ENCODE measurements at places on chromosomes 1 and 21. TPM values are rescaled to one million over a fixed set of nuclear protein-coding genes. Genes with fewer than 3 reads are reported as not detected.

- no peak overlapping the region for H3K4me3 ChIP-seq
- no peaks in the 10 kb centered on the region for H3K36me3 ChIP-seq
- H3K27me3 ChIP-seq, result peaks cover 32% of the 10 kb centered on the region
- H3K4me1 ChIP-seq, result no peaks in the 10 kb centered on the region
- DNase-seq, result no peak
- H3K27ac ChIP-seq, result no peak overlapping the region
Measured at GRCh38 chr1:96464066-96464465, 257.5 kb upstream of the PTBP2 start.

DNA sequence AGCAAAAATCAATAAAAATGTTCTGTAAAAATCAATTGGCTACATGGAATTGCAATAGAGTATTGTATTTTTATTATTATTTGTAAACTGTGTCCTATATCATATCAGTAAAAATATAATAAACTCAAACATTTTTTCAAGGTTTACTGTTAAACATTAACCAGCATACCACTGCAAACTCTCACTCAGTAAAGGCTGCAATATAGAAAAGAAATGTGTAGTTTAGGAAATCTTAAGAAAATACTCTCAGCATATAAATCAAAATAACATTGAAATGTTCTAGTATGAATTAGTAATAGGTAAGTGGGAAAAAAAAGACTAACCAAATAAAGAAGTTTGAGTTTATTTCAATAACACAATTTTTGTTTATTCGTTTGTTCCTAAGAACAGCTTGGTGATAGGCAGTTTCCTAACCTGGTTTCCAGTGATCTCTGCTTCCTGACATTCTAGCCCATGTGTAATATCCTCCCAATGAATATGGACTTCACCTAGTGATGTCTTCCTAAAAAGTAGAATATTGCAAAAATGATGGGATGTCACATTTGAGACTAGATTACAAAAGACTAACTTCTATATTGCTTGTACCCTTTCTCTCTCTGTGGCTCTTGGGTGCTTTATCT is 870.1 kb downstream of the BRINP3 start:
- no peak overlapping the region for H3K27ac ChIP-seq
- DNase-seq, result no peak
- H3K27me3 ChIP-seq, result peaks cover 3% of the 10 kb centered on the region
- no peak overlapping the region for H3K4me3 ChIP-seq

GRCh38 chr1:27296773-27297291 is 25.1 kb upstream of the TMEM222 start:
- H3K36me3 ChIP-seq, result peaks cover 10% of the 10 kb centered on the region
- H3K27ac ChIP-seq, result no peak overlapping the region
- no peak overlapping the region for H3K4me3 ChIP-seq

Gene PADI4
- total RNA-seq, result not detected

- peaks cover 2% of the 10 kb centered on the region for H3K36me3 ChIP-seq
- no peak overlapping the region for H3K4me3 ChIP-seq
- H3K27me3 ChIP-seq, result no peaks in the 10 kb centered on the region
- H3K27ac ChIP-seq, result no peak overlapping the region
- no peak for DNase-seq
Measured at GRCh38 chr1:246582301-246583055, 16.2 kb downstream of the CNST start.

- no peak for DNase-seq
- H3K36me3 ChIP-seq, result peaks cover 3% of the 10 kb centered on the region
- peaks cover 73% of the 10 kb centered on the region for H3K27me3 ChIP-seq
- peak overlapping the region; percentile 87 for H3K27ac ChIP-seq
Measured at GRCh38 chr1:115839029-115839678, 1.8 kb downstream of the NHLH2 start.

DNA sequence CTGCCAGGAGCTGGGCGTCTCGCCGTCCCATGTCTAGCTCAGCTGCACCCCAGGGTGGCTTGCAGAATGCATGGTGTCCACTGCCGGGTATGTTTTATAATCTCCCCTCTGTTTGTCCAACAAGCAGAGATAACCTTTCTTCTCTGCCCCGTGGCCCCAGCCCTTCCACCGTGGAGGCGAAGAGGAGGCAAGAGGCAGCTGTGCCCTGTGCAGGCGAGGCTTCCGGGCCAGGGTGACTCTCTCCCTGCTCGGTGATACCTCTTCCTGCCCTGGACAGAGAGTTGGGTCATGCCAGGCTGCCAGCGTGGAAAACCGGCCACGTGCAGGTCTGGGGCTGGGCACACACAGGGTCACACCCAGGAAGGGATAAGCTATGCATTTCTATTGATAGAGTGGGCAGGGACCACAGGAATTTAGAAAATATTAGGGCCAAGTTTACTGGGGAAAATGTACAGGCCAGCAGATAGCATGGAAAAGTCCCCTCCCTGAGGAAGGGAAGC is at the start of gene TFF2:
TSS of gene TFF2 (minus strand) at position 68 of the 500 bp plus-strand sequence. CDS start at position 31, 37 bp downstream.
- DNase-seq, result no peak
- no peak within 1 kb of the TSS for H3K27ac ChIP-seq
- H3K36me3 ChIP-seq, result peaks cover 1% of the 10 kb centered on the region
- H3K4me3 ChIP-seq, result no peak within 1 kb of the TSS
- peaks cover 6% of the 10 kb centered on the region for H3K4me1 ChIP-seq

- peaks cover 39% of the 10 kb centered on the region for H3K36me3 ChIP-seq
- DNase-seq, result no peak
- H3K27me3 ChIP-seq, result no peaks in the 10 kb centered on the region
- H3K4me3 ChIP-seq, result no peak overlapping the region
- peaks cover 33% of the 10 kb centered on the region for H3K4me1 ChIP-seq
- peak overlapping the region; percentile 37 for H3K27ac ChIP-seq
Measured at GRCh38 chr1:39328586-39329121, 124.2 kb downstream of the MACF1 start.

Measured in chondrocyte (in vitro differentiated cells).